ENCODE measurements at places on chromosomes 1 and 21.
A peak's percentile ranks its signal among the peaks of the same experiment; 100 is the strongest.

DNA sequence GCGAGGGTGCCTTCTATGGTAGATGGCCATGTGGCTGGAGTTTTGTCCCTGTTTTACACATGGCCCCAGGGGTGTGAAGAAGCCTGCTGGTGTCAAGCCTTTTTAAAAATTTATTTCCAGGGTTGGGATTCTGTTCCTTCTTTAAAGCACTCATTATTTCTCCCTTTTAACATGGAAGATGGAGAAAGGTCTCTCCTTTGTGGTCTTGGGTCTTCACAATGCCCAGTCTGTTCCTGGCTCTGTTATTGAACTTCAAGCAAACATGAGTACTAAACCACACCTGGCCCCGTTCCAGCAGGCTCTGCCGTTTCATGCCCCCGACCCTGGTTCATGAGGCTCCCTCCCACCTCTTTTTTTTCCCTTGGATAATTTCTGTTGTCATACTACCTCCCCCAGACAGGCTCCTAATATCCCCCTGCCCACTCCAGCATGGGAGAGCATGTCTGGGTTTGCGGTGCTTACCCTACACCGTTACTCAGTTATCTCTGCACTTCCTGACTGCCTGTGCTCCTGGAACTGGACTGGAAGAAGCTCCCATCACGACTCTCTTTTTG lies 121.2 kb upstream of the KIAA0040 start:
- DNase-seq: no peak

- DNase-seq: no peak
Observed at GRCh38 chr1:235213752-235214151, 52.7 kb upstream of the RBM34 start.

DNA sequence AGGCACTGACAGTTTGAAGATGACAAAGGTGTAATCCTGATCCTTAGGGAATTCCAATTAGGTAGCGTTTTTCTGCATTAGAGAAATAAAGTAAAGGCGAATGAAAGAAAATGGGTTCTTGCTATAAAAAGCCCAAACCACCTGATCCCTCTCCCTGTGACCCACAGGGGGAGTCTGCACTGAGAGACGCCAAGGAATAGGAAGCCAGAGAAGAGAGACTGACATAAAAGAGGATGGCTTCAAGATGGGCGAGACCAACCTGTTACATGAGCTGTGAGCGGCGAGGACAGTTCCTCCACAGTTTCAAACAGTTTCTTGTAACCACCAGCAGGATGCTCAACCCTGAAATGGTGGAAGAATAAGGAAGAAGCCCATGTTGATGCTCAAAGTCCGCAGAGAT lies 1.4 kb downstream of the RPE65 start:
- no peak for DNase-seq

GRCh38 chr1:109622895-109623294 lies 3.3 kb downstream of the AMPD2 start:
- no peak for DNase-seq

DNA sequence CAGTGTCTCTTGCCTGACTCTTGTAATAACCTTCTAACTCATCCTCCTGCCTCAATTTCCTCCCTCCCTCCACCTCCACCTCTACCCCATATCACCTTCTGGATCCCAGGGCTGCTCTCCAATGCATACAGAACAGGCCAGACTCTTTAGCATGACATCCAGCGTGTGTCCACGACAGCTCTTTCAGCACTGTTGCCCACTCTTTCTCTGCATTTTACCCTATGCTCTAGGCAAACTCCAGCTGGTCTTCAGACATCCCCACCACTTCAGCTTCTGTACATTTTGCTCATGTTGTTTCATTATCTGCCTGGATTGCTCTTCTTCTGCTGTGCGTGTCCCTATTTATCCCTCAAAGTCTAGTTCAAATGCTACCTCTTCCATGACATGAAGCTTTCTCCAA lies 4.8 kb downstream of the INKA2 start:
- no peak for DNase-seq

DNA sequence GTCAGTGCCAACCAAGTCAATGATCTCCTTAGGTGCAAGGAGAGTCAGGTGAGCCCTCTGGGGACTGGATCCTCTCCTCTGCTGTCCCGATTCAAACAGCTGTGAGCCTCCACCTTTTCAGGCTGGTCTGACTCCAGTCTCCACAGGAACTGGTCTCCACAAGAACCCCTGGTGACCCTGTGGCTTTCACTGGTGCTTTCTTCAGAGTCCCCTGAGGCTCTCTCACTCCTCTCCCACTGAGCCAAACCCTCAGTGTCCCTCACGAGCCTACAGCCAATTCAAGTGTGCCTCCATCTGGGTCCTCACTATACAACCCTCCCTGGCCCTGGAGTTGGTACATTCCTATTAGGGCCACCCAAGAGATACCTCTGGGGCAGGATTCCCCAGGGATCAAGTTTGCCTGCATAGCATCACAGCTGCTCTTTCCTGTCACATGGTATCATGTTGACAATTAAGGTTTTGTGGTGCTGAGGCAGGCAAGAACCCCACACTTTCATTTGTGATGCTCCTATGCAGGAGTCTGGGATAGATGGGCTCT lies 5.2 kb upstream of the NGF start:
- no peak for DNase-seq

DNA sequence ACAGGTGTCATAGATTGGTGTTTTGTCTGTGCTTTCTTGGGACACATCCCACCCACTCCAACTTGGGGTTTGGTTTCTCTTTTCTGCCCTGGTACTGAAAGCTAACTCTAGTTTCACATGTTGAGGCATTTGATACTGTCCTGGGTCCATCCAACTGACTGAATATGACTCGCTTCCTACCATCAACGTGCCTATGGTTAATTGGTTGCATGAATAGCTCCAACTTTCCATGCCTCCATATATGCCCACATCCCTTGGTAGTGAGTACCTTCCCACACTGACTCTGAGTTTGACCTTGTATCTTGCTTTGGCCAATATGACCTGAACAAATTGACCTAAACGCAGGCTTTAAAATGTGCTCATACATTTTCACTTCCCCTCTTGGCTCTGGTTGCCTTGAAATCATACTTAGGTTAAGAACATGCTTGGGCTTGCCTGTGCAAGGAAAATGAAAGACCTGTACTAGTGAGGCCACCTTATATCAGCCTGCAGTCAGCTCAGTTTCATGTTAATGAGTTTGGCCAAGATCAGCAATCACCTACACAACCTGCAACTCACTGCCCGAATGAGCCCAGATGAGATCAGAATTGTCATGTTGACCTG lies 81.0 kb upstream of the KCNK2 start:
- no peak for DNase-seq

DNA sequence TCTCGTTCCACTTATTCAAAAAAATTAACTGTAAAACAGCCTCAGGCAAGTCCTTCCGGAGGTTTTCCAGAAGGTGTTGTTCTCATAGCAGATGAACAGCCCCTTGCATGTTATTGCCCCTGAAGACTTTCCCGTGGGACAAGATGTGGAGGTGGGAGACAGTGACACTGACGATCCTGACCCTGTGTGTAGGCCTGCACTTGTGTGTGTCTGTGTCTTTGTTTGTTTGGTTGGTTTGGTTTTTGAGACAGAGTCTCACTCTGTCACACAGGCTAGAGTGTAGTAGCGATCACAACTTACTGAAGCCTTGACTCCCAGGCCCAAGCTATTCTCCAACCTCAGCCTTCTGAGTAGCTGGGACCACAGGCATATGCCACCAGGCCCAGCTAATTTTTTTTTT lies 12.6 kb downstream of the ETV3L start:
- no peak for DNase-seq

DNA sequence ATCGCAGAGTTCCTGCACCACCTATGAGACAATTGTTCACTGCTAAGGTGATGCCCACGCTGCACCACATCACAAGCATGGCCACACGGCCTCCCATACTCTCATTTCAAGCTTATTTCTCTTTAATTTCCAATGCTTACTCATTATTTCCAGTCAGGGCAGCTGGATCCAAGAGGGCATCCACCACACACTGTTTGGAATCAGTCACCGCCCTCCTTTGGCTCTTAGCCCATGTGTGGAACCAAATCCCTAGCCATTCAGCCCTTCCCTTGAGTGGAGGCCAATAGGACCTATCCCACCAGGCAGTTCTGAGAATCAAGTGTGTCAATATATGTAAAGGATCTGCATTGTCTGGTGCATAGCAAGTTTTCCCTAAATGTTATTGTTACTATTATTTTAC lies 26.3 kb upstream of the PALMD start:
- DNase-seq: no peak

- DNase-seq: no peak
Observed at GRCh38 chr1:147243228-147243685, 773 bp downstream of the CHD1L start.

GRCh38 chr1:209705033-209705598 lies 470 bp downstream of the HSD11B1 start:
- DNase-seq: no peak

GRCh38 chr1:171256940-171257606 lies 8.8 kb downstream of the FMO1 start:
- no peak for DNase-seq

DNA sequence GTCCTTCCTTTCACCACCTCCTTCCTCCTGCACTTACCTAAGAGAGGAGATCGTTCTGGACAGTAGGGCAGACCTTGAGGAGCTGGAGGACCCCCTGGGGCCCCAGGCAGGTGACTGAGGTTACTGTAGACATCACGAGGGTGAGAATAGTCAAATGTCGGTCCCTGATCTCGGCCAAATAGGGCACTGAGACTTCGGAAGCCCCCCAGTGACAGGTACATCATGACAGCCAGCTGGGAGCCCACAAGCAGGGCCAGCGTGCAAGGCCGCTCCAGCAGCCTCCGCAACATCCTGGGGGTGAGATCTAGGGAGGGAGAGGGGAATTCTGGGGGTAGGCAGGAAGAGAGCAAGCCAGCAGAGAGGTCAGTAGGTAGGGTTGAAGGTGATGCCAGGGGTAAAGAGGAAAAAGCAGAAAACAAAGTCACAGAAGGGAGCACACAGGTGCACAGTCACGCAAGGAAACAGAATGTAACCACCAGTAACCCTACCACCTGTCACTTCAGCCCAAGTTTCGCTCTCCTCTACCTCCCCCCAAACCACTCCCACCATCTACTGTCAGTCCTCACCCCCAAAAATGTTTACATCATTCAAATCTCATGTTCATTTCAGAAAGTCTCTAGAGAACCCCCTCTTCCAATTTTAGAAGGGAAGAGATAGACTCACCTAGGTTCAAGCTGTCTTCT lies 1.4 kb downstream of the B4GALT3 start:
- DNase-seq: no peak

DNA sequence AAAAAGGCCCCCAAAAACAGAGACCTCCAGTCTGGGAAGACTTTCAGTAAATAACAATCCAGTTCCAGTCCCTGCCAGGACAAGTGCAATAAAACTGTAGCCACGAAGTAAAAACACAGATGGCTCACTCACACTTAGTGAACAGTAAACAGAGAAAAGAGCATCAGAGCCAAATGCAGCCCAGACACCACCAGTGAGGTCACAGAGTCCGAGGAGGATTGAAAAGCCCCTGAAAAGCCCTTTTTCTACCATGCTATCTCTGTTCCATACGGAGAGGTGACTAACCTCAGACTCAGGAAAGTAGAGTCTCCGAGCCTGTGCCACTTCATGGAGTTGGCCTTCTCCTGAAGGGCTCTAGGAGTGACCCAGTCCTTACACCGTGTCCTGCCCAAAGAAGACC lies 84.5 kb downstream of the COLGALT2 start:
- no peak for DNase-seq

- DNase-seq: no peak
Observed at GRCh38 chr21:34166468-34166867, 93.1 kb downstream of the MRPS6 start.

GRCh38 chr1:200684015-200684414 lies 14.3 kb upstream of the DDX59 start:
- DNase-seq: no peak

- DNase-seq: no peak
Observed at GRCh38 chr1:2949966-2950925, 71.0 kb upstream of the ACTRT2 start.

- DNase-seq: no peak
Observed at GRCh38 chr1:3641046-3641760, 8.7 kb downstream of the WRAP73 start.

- DNase-seq: no peak
Observed at GRCh38 chr1:20584890-20585289, 4.0 kb upstream of the CDA start.

- peak; percentile 43 for DNase-seq
Observed at GRCh38 chr1:112358798-112359408, 37.1 kb upstream of the CTTNBP2NL start.

- DNase-seq: no peak
Observed at GRCh38 chr1:169102567-169102966, 3.9 kb upstream of the ATP1B1 start.

GRCh38 chr1:159821171-159821867 lies 5.4 kb upstream of the SLAMF8 start:
- peak; percentile 35 for DNase-seq

- no peak for DNase-seq
Observed at GRCh38 chr1:226603022-226603857, 54.7 kb downstream of the STUM start.

GRCh38 chr1:231279081-231279480 lies 38.1 kb downstream of the GNPAT start:
- DNase-seq: no peak

DNA sequence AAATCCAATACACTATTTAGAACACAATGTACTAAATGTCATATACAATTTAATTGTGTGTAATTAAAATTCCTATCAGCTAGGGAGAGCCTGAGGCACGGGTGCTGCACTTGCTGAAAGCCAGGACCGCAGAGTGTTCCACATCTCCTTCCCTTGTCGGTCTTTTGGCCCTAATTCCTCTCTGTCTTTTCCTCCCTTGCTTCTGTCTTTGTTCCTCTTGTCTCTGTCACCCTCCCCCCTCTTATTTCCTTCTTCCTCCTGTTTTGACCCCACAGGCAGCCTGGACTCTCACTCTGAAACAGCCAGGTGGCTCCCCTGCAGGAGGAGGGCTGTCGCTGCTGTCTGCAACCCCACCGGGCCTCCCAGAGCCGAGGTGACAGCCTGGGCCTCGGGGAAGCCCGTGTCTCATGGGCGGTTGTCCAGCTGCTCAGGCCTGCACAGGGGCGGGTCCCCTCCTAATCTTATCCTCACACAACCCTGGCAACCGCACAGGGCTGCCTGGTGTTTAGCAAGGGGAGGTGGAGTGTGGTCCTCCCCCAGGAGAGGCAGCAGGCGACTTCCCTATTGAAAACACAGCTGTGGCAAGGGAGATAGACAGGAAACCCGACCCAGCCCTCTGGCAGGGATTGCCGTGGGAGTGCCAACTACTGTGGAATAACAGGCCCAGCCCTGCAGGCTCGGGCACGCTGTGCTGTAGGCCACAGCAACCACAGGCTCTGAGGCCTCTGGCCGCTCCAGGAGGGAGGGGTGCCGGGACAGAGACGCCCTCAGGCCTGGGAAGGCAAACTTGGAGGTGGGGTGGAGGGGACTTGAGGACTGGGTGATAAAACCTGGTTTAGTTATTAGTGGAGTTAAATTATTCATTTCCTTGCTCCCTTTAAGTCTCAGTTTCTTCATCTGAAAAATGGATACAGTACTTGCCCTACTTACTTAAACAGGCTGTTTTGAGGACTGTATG lies 68.8 kb upstream of the WDR26 start:
- DNase-seq: no peak

DNA sequence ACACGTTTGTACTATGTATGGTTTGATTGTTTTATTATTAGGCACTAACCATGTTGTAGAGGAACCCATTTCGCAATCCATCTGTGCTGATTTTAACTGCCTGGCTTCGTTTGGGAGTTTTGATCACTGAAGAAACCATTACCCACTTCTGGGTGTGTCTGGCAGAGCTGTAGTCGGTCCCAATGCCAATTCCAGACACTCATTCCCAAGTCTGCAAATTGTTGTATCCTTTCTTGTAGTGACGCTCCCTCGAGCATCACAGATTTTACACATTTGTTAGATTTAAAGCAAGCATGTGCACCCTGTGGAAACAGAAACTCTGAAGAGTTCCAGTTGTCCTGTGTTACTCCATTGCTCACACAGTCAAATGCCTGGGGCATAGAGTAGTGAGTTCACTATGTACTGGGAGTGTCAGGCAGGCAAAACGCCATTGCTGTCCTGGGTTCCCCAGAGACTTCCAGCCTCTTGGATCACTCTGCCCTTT lies 31.0 kb upstream of the EFCAB14 start:
- DNase-seq: no peak

Data from activated CD8-positive, alpha-beta memory T cell treated with anti-CD3 and anti-CD28 coated beads, Interleukin-2, amount 50 U/mL, for 4 hours (primary cell).